GM06990 (cell line): ENCODE measurements at places on chromosomes 1 and 21.

DNA sequence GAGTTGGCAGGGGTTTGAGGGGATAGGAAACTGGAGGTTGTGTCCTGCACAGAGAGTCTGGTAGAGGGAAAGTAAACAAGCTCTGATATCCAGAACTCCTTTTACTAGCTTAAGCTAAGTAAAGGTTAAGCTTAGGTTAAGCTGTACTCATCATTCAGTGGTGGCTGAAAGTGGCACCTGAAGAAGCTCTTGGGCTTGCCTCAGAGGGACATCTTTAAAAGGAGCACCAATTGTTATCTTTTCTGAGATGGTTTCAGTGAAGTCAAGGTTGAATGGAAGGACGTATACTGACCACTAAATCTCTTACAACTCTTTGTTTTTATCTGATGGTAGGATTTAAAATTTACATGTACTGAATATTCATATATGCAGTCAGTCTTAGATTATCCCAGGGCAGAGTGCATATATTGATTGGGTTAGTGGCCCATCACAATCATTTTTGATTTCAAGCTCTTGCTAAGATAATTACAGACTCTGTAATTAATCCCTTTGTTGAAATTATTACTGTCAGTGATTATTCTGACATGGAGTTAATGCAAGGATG is 43.3 kb downstream of the S1PR1 start:
- DNase-seq = no peak

- DNase-seq = no peak
Measured at GRCh38 chr1:154944401-154945159, 8.1 kb upstream of the PMVK start.

DNA sequence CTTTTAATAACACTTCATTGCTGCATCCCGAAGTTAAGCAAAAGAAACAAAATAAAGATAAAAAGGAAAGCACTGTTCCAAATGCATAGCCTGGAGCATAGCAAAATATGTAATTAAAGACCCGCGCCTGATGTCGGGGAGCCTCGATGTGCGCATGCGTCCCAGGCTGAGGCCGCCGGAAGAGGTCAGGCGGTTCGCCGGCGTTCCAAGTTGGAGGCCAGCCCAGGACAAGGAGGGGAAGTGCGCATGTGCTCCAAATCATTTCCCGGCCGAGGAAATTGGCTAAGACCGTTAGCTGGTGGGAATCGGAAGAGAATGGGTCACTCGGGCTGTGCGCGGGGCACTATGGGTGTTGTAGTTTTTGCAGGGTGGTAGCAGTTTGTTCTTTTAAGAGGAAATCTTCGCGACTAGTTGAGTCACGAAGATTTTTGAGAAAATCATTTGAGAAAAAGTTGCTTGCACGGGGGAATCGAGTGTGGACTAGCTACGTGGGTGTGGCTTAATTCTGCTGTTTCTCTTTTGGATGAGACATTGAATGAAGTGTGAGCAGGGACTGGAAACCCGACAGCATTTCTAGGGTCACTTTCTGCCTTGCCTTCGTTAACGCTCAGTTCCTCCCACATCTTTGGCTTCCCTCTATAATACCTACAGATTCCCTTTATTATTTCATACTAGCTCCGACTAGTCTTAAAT is 31.0 kb upstream of the CD1D start:
- peak; percentile 68 for DNase-seq

DNA sequence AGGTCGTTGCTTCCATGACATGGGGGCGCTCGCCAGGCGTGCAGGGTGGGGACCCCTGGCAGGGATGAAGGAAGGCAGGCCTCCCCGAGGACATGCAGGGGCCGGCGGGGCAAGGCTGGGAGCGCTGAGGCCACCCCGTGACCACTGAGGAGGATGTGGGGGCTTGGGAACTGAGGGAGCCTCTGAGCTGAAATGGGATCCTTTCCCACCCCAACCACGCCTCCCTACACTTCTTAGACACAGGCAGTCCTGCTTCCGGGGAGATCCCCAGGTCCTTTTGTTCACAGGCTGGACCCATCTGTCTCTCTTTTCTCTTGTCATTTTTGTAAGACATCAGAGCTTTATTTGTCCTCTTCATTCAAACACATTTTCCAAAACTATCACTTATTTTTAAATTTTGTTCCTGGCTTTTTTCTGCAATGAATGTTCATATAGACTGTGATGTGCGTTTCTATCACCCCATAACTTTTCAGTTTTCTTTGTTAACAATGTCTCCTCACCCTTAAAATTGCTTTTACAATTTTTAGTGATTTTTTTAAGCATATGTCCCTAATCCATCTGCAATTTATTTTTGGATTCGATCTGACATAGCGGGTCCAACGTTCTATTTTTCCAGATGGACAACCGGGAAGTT is 156.7 kb upstream of the BACE2 start:
- DNase-seq = no peak

DNA sequence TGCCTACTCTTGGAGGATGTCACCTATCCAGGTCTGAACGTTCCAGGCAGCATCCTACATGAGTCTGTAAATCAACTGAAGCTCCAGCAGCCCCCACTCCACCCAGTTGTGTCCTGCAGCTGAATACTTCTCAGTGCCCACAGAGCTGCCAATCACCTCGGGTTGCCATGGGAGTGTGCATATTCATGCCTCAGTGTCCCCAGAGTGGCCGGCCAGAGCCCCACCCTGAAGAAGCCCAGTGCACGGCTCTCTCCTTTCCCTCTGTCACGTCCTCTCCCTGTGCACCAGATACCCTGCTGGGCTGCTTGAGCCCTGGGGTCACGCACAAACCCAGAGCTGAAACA is 16.1 kb upstream of the GSTM4 start:
- DNase-seq = no peak

DNA sequence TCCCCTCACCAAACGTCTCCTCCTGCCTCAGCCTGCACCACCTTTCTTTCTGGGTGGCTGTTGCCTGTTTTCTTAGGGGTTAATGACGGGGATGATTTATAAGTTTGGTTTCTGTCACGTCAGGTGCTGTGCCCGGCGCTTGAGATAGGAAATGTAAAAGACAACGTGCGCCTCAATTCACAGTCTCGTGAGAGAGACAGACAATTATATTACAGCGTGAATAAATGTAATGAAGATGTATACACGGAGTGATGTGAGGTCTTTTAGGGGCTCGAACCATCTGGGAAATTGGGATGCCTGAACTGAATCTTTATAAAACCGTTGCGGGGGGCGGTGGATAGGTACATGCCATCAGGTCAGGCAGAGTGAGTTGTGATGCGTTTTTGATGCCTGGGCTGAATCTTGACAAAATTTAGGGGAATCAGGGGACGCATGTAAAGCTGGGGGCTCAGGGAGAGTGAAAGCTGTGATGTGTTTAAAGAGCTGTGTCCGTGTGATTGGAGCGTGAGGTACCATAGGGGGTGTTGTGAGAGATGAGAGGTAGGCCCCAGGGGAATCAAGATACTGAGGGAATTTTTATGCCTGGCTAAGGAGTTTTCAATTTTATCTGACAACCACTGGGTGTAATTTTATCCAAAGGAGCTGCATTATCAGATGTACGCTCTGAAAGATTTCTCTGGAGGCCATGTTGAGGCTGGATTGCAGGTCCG is 831 bp downstream of the TIPRL start:
- DNase-seq = no peak

- no peak for DNase-seq
Measured at GRCh38 chr1:151391079-151391563, 8.3 kb upstream of the PSMB4 start.

DNA sequence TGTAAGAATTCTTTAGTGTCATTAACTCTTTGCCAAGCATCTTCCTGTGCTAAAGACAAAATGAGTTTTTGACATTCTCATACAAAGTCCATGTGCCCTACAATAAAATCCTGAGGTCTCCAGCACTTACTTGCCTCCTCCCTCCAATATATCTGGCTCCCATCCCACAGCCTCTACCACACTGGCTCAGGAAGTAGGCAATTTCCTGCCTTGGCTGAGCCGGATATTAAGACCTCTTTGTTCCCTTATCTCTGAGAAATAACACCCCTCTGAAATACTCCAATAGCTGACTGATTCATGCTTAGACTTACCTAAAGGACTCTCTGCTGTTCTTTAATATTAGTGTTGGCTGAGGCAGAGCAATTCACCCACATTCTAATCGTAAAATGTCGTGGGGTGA is 37.6 kb upstream of the GORAB start:
- DNase-seq = no peak

DNA sequence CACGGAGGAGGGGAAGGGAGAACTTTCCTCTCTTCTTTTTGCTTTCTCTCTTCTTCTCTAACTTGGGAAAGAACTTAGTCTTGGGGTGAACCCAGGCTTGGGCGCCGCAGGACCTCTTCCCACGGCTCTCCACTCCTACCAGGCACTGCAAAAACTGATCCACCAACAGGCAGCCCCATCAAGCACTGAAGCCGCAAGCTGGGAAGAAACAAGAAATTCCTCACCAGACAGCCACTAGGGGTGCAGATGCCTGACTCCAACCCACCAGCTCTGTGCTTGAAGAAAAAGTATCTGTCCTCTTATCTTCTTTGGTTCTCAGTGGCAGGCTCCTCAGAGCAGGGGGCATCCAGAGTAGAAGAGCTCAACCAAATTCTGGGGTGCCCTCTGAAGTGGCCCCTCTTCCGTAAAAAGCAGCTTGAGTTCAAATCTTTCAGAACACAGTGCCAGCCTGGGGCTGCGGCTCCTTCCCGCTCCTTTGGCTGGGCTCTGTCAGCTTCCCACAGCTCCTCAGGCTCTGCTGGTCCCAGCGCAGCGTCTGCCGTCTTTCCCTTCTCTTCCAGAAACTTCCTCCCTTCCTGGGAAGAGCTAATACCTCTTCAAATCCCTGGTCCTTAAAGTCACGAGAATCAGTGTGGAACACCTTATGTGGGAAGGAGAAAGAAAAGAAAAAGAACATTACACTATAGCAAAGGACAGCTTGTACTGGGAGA is 2.4 kb downstream of the SLC41A1 start:
- no peak for DNase-seq

DNA sequence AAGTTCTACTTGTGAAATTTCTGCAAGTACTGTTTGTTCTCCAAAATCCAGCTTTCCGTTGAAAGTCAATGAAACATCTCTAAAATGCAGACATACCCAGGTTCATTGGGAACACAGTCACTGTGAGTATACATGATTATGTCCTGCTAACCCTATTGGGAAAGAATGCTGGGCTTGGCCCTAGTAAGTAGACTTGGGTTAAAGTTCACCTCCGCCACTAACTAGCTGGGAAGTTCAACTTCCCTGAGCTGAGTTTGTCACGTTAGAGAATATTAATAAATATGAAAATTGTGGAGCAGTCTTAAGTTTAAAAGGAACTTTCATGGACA is 10.5 kb upstream of the PGD start:
- no peak for DNase-seq

DNA sequence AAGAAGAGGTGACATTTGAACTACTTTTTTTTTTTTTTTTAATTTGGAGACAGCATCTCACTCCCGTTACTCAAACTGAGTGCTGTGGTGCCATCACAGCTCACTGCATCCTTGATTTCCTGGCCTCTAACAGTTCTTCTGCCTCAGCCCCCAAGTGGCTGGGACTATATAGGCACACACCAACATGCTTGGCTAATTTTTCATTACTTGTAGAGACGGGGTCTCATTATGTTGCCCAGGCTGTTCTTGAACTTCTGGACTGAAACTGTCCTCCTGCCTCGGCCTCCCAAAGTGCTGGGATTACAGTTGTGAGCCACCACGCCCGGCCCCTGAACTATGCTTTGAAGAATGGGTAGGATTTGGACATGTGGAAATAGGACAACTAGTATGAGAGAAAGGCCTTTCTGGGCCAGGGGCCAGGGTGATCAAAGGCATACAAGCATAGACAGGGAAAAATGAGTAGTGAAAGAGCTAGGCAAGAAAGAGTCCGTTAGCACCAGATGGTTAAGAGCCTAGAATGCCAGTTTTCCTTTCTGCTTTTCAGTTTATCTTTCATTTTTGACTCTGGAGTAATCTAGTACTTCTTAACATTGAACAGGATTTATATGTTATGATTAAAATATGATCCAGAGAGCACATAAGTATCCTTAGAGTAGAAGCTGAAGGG is 6.3 kb downstream of the RABGAP1L start:
- peak; percentile 50 for DNase-seq

DNA sequence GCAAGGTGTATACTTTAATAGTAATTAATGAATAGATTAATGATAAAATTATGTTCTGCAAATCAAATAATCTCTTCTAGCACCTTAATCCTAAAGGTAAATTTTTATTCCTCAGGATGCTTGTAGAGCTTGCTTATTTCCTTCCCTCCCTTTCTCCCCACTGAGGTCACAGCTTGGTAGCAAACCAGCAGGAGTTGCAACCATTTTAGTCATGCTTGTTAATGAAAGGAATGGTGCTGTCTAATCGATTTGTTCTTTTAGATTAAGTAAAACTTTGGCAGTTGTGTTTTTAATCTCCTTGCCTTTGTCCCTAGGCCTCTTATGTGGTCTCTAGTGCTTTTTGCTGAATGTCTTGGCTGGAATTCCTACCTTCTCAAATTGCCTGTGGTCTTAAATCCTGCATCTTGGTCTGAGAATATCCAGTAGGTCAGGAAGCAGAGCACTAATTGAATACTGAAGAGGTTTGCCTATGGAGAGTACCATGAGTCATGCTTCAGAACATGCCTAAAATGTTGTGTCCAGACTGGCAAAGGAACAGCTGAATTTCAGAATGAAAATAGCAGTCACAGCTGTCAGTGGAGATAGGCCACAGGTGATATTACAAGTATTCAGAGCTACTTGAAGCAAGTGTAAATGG is 36.3 kb upstream of the RWDD3 start:
- DNase-seq = no peak

GRCh38 chr1:243850202-243850451 is at the start of gene AKT3:
TSS of gene AKT3 (minus strand) at chr1:243850243. CDS start at chr1:243843170, 7,073 bp downstream.
- DNase-seq = no peak

GRCh38 chr1:156488566-156489165 is 11.9 kb downstream of the MEF2D start:
- peak; percentile 77 for DNase-seq

- no peak for DNase-seq
Measured at GRCh38 chr1:234505769-234506102, 26.8 kb upstream of the TARBP1 start.
